ENCODE measurements at places on chromosomes 13 and 19.

DNA sequence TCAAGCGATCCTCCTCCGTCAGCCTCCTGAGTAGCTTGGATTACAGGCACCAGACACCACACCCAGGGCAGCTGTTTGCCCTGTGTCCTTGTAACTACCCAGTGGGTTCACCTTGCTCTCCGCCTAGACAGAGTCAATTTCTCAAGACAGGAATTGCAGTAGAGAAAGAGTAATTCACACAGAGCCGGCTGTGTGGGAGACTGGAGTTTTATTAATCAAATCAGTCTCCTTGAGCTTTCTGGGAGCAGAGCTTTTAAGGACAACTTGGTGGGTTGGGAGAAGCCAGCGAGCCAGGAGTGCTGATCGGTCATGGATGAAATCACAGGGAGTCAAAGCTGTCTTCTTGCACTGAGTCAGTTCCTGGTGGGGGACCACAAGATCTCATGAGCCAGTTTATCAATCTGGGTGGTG is 20.6 kb upstream of the ADGRE1 start:
- DNase-seq = no peak

- no peak for DNase-seq
Measured at GRCh38 chr13:90768116-90768515, 579.4 kb upstream of the MIR17HG start.

DNA sequence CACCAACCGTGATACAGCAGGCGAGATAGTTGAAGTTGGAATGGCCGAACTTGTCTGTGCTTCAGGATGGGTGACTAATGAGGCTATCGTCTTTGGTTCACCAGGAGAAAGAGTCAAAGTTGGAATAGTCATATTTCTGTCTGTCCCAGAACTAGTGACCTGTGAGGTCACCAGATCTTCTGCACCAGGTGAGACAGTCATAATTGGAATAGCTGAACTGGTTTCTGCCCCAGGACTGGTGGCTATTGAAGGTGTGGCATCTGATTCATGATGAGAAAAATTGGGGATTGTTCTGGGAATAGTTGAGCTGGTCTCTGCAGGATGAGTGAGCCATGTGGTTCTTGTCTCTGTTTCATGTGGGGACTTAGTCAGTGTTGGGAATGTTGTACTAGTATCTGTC is 71.6 kb downstream of the MUC16 start:
- no peak for DNase-seq

- DNase-seq = no peak
Measured at GRCh38 chr13:73058432-73058735, 421 bp upstream of the KLF5 start.

GRCh38 chr13:33751151-33751550 is 66.8 kb upstream of the RFC3 start:
- DNase-seq = no peak

DNA sequence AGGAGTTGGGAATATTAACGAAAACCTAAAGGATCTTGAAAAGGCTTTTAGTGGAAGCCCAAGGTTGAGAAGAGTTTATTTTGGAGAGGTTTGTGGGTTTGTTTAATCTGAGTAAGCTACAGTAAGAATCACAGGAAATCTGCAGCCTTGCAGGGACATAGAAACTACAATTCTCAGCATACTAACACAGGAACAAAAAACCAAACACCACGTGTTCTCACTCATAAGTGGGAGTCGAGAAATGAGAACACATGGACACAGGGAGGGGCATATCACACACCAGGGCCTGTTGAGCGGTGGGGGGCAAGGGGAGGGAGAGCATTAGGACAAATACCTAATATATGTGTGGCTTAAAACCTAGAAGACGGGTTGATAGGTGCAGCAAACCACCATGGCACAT is 8.7 kb upstream of the SIAH3 start:
- no peak for DNase-seq

DNA sequence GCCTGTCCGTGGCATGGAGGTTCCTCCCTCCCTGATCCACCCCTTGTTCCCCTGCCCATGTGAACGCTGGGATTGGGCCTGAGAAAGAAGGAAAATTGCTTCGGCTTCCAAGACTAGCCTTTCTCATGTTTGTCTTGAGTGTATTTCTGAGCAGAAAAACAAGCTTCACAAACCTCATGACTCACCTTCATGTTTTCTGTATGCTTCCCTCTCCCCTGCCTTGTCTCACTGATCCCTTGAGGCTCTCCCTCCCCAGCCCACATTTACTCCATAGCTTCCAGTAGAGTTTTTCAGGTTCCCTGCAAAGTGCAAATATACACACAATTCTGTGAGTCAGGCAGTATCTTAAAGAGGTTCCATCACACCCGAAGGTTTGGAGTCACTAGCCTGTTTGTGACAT is 572.4 kb downstream of the UQCRFS1 start:
- no peak for DNase-seq

- no peak for DNase-seq
Measured at GRCh38 chr19:15247107-15248014, 15.1 kb upstream of the EPHX3 start.

GRCh38 chr13:24671386-24672113 is 8.7 kb upstream of the ATP12A start:
- DNase-seq = peak; percentile 42

GRCh38 chr19:7997809-7998480 is 7.5 kb downstream of the ELAVL1 start:
- no peak for DNase-seq

DNA sequence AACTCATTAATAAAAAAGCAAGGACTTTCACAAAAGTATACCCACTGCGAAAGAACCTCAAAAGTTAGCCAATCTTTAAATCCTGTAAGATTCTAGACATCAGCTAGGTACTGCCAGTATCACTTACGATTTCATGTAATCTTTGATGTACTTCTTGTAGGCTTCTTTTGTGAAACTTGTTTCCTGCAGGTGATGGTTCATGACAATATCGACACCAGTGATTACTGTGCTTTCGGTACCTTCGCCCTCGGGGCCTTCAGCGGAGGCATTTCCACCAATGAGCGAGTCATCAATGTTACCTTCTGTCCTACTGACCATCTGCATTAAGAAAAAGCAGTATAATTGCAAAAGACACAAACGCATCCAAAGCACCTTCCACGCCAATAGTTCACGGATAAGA is 1.1 kb downstream of the TPT1 start:
- DNase-seq = no peak

- no peak for DNase-seq
Measured at GRCh38 chr13:110472904-110473563, 88.5 kb downstream of the RAB20 start.

DNA sequence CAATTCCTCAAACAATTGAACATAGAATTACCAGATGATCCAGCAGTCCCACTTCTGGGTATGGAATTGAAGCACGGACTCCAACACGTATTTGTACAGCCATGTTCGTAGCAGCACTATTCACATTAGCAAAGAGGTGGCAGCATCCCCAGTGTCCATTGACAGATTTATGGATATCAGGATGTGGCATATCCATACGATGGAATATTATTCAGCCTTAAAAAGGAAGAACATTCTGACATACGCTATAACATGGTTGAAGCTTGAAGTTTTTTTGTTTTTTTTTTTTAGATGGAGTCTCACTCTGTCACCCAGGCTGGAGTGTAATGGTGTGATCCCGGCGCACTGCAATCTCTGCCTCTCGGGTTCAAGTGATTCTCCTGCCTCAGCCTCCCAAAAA is 220.6 kb downstream of the ZIC5 start:
- DNase-seq = no peak

DNA sequence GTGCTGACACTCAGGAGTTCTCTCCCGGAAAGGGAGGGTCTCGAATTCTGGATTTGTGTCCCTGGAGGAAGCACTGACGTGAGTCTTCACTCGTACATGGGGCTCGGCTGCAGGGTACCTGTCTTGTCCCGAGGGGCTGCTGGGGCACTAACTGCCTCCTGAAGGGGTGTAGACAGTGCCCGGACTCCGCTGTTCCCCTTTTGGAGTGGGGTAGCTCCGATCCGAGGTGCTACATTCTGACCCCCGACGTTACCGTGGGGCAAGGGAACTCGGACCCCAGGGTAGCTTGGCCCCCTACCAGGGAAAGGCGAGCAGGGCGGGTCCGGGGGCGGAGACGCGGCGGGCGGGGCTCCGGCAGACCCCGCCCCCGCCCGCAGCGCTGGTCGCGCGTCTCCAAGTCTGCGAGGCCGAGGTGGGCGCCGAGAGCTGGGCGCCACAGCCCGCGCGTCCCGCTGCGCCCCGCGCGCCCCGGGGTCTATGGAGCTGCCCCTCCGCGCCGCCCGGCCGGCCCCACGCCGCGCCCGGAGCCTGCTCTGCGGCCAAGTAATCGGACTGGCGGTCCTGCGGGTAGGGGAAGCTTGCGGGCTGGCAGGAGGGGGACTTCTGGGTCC is at the start of gene NPAS1:
Gene NPAS1, plus strand, starts transcription at position 407 of the 611 bp plus-strand sequence. CDS start 1,211 bp downstream, outside the sequence.
- no peak for DNase-seq

- DNase-seq = no peak
Measured at GRCh38 chr19:10230173-10230860, 814 bp downstream of the S1PR2 start.

GRCh38 chr13:83007226-83007625 is 875.0 kb downstream of the SLITRK1 start:
- DNase-seq = no peak

- peak; percentile 54 for DNase-seq
Measured at GRCh38 chr19:54162241-54162805, 2.8 kb upstream of the LENG1 start.

- no peak for DNase-seq
Measured at GRCh38 chr19:46404753-46405468, 8.5 kb downstream of the CCDC8 start.

- peak; percentile 44 for DNase-seq
Measured at GRCh38 chr19:55678121-55678671, 3.2 kb downstream of the EPN1 start.

DNA sequence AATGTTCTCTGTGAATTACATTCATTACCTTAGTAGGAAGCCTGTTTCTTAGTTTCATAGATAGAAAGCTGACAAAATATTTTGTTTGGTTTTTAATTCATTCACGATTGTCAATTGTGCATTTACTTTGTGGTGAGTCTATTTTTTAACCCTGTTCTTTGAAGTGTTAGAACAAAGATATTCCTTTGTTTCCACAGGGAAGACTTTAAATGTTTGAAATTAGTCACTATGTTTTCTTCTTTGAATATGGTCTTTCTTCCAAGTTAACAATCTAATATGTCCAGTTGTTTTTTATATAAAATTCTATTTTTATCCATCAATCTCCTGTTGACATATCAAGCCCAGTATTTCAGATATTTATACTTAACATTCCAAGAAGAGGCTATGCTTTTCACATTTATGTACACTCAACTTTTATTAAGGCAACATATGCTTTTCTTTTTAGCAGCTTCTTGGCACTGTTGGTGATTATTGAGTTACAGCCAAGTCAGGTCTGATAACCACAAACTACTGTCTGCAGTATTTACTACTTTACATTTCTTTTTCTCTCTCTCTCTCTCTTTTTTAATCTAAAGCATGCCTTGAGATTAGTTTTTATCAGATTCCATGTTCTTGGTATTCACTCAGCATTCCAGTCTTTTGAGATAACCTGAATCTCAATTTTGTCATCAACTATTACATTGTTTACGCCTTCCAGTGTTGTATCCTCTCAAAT is 812.8 kb upstream of the SLC10A2 start:
- DNase-seq = no peak

GRCh38 chr13:104106705-104107393 is 1040.6 kb upstream of the SLC10A2 start:
- DNase-seq = no peak

DNA sequence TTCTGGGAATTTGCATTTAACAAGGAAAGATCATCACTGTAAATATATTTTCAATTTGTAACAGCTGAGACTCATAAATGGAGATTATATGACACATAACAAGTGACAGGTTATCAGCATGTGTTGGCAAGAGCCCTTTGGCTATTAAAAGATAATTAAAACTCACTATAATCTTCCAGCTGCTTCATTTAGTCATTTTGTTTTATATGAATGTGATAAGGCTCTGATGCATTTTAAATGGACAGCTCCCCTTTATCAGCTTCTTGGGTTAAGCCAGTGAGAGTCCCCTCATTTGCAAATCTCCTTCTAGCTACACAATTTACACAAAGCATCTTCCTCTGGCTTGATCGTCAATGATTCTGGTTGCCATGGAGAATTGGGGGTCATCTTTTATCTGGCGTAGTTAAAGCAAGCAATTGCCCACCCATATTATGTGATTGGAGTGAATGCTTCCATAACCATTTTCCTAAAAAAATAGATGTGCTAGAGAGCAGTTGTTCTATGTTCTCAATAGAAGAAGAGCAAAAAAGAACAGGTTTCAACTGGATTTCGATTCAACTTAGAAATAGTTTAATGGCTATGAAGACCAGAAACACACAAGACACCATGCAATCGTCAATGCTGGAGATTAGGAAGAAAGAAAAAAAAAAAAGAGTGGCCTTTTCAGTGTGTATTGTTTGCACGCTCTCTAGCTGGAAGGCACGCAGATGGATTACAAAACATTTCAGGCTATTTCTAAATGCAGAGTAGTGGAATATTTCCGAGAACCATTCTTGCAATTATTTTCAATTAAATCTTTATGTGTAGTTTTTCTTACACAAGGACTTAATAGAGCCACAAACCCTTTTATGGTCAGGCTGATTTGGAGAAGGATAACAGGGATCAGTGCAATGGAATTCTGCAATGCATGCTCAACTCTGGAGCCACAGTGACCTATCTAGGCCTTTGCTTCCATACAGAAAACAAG is 27.4 kb downstream of the STARD13 start:
- DNase-seq = no peak

- no peak for DNase-seq
Measured at GRCh38 chr19:44592451-44592890, 20.9 kb upstream of the IGSF23 start.

DNA sequence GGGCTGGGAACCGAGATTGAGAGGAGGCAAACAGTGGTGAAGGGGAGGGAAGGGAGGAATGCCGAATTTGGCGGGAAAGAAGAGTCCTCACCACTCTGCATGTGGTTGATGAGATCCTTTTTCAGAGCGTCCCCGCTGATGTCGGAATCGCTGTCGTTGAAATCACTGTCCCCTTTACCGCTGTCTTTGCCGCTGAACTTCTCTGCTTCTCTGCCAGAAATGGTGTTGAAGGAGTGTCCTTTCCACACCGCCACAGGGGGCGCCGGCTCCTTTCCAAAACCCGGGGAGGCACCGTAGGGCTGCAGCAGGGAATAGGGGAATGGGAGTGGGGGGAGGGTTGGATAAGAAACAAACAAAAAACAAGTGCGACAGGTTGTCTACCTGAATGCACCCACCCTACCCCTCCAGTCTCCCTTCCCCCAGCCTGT is 3.1 kb downstream of the PCDH8 start:
- DNase-seq = no peak

DNA sequence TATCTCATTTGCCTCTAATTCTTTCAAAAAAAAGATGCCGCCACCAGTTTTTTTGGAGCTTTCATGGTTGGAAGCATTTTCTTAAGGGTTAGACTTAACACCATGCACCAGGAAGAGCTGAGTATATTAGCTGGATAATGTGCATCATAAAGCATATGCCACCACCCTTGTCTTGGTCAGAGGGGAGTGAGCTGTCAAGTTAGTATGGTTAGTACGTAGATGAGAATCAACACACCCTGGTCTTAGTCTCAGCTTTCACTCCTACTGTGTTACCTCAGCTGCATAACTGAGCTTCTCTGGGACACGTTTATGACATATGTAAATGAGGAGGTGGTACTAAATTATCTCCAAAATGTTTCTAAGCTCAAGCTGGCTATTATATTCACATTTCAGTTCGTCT is 415.6 kb downstream of the DCT start:
- no peak for DNase-seq
